ENCODE measurements at places on chromosomes 6 and 20. TPM values are rescaled to one million over a fixed set of nuclear protein-coding genes. Genes with fewer than 3 reads are reported as not detected.

- DNase-seq = no peak
These were observed 807.4 kb upstream of the CITED2 start for GRCh38 chr6:140181876-140182275.

ADA gene
- total RNA-seq = 25.6 TPM

DNA sequence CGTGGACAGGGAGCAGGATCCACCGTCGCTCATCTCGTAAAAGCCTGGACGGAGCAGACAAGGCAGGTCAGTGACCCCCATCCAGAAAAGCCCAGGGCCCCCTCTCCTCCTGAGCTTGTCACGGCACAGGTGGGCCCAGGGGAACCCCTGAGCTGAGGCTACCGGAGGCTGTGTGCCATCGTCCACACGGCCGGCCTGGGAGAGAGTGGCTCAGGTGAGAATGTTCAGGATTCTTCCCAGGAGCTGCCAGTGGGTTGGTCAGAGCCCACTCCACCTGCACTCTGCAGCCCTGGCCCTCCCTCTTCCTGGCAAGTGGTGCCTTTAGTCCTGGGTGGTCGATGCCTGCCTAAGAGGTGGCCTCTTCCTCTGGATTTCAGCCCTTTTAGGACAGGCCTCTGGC lies 9.2 kb downstream of the DACT2 start:
- no peak for DNase-seq

DNA sequence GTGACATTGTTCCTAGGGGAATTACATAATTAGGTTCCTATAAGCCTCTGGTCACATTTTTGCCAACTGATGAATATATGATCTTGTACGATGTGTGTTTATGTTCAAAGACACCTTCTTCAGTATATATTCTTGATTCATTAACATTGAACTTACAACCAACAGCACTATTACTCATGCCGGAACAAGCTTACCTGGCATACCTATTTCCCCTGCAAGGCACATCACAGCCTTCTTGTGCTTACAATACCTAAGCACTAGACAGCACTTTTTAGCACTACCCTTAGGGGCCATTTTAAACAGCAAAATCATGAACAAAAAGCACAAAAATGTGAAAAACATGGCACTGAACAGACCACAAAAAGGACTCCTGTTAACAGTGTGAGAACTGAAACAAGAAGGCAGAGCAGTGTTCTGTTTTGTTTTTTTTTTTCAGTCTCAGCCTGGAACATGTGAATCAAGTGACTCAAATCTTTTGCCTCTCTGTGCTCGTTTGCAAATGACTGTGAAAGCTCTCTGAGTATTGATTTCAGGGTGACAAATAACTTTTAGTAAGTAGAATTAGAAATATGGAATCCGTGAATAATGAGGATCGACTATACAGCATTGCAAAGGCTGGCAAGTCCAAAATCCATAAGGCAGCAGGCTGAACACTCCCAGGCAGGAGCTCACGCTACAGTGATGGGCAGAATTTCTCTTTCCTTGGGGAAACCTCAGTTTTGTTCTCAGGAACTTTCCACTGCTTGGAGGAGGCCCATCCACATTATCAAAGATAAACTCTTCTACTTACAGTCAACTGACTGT lies 102.3 kb upstream of the TSHZ2 start:
- DNase-seq = no peak

- no peak for DNase-seq
These were observed 580.8 kb downstream of the BMP2 start for GRCh38 chr20:7348253-7348652.

DNA sequence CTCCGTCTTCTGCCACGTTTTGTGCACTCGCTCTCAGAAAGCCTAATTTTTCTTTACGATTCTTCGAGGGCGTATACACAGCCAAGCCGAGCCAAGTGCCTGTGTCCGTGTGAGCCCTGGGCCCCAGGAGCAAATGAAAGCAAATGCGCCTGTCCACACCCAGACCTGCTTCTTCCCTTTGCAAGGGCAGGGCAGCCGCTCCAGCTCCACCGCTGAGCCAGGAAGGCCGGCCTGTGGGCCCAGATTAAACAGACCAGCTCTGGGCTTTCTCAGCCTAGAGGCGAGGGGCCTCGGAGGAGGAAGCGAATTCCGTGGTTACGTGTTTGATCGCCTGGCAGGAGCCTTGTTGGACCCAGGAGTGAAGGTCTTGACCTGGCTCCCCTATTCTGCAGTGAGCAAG lies 184.6 kb downstream of the SMOC2 start:
- DNase-seq = no peak

GRCh38 chr6:162974685-162975084 lies 246.9 kb downstream of the PACRG start:
- no peak for DNase-seq

- no peak for DNase-seq
These were observed 41.3 kb downstream of the ADGRF1 start for GRCh38 chr6:47000842-47001241.

- DNase-seq = no peak
These were observed 29.5 kb upstream of the ADGRF1 start for GRCh38 chr6:47071681-47072080.

UST gene
- 0.82 TPM for total RNA-seq

- DNase-seq = no peak
These were observed 224.5 kb downstream of the RFPL4B start for GRCh38 chr6:112571488-112572270.

- no peak for DNase-seq
These were observed 75.5 kb upstream of the TNFAIP3 start for GRCh38 chr6:137791281-137792159.

DNA sequence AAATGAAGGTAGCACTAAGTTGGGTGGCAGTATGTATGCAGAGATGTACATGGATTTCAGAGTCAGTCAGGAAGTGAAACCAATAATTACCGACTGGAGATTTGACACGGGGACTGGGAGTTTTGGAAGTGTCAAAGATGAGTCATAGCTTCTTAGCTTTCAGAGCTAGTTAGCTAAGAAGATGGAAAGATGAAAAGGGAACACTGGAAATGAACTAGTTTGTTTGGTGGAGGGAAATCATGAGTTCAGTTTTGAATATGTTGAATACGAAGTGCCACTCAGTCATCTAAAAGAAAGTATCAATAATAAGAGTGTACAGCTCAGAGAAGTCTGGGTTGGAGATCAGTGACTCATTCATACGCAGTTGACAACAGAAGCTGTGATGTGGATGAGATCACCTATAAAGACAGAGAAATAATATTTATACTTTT lies 7.5 kb downstream of the ESF1 start:
- DNase-seq = no peak

DNA sequence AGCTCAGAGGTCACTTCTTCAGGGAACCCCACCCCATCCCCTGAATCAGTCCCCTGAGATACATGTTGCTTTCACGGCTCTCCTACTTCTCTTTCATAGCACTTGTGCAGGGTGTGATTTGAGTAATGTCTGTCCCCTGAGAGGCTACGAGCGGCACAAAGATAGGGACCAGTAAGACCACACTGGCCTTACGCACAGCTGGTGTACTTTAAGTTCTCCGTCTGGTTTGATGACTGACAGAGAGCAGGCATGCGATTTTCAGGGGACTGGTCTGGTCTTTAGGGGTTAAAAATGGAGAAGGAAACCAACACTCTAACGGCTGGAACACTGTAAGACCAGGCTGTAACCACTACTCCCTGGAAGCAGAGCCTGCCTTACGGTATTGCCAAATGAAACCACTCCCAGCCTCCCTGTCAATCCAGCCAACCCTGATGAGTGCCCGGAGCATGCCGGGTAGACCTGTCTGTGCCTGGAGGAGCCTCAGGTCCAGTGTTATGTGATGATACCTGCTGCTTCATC lies 47.1 kb downstream of the ELMO2 start:
- no peak for DNase-seq

GRCh38 chr6:499617-500016 lies 108.1 kb downstream of the IRF4 start:
- DNase-seq = no peak

GRCh38 chr20:19668418-19668817 lies 89.6 kb upstream of the RIN2 start:
- DNase-seq = no peak

DNA sequence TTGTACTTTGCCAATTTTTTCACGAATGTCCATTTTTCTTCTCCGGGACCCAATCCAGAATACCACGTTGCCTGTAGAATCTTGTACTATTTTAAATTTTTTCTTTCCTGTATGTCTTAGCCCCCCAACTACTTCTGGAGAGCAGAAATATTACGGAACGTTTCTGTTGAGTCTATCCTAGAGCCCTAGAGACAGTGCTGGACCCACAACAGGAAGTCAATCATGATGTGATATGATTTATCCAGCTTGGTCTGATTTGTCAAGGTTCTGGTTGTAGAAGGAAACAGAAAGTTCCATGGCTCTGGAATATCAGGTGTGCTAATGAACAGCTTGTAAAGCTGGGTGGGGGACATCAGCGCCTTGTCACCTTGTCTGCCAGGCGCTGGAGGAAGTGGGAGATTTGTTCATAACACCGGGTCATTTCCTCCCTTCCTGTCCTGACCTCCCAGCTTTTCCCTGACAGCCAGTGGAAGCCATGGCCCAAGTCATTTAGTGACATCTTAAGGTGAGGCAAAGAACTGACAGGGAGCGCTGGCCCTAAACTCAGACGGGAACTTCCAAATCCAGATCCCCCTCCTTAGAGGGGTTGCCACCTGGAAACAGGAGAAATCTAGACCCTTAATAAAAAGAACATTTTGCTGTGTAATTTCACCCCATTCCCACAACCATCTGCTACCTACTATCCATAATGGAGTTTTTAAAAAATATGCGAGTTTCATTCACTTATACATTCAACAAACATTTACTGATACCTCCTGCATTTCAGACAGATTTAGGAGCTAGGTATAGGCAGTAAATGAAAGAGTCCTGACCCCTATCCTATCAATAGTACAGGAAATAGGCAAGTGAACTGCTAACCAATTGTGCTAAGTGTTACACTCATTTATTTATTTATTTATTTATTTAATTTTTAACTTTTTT lies 130.5 kb downstream of the ZFP64 start:
- no peak for DNase-seq

DNA sequence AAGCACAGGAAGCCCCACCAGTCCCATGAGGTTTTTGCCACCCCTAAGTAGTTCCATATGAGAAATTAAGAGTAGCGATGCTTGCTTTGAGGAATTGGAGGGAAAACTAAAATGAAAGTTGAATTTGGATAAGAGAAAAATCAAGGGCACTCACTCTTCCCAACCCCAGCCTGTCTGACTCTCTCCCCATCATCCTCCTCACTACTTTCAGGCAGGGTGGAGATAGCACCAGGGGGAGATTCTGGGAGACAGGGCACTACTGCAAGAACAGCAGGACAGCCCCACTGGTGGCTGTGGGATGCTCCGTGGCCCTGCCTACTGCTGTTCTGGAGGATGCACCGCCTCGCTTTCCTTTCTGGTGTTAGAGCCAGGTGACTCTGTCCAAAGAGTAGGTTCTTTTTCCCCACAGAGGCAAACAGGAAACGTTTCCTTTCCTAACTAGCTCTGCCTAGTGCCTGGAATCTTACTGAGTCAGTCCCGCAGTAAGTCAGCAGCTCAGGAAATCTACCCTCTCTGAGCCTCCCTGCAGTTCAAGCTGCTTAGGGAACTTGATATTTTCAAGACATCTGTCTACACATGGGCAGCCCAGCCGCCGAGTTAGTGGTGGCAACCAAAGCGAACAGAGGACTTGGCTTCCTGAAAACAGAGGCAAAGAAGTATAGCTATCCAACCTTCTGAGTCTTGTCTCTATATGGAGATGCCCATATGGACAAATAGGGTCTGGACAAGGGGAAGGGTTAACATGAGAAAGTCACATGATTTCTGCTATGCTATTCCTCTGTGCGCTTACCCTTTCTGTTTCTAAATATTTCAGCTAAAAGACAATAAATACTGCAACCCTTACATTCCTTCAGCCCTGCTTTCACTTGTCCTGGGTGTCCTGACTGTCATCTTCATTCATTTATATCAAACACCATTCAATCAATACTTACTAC lies 11.4 kb downstream of the HLA-E start:
- peak; percentile 22 for DNase-seq

DNA sequence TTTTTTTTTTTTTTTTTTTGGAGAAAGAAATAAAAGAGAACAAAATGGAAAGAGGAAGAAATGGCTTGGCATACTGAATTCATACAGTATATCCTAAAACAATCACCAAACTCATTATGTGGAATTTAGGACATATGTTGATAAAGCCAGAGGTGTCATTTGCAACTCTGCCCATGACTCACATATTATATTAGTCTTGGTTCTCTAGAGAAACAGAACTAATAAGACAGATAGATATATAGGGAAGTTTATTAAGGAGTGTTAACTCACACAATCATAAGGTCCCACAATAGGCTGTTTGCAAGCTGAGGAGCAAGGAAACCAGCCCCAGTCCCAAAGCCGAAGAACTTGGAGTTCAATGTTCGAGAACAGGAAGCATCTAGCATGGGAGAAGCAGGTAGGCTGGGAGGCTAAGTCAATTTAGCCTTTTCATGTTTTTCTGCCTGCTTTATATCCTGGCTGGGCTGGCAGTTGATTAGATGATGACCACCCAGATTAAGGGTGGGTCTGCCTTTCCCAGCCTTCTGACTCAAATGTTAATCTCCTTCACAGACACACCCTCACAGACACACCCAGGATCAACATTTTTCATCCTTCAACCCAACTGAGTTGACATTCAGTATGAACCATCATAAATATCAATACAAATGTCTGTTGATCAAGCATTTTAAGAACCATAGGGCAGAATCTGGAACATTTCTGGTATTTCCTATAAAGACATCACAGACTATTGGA lies 102.3 kb downstream of the UBE3D start:
- no peak for DNase-seq

GRCh38 chr6:138545621-138545980 lies 46.3 kb upstream of the NHSL1 start:
- no peak for DNase-seq

DNA sequence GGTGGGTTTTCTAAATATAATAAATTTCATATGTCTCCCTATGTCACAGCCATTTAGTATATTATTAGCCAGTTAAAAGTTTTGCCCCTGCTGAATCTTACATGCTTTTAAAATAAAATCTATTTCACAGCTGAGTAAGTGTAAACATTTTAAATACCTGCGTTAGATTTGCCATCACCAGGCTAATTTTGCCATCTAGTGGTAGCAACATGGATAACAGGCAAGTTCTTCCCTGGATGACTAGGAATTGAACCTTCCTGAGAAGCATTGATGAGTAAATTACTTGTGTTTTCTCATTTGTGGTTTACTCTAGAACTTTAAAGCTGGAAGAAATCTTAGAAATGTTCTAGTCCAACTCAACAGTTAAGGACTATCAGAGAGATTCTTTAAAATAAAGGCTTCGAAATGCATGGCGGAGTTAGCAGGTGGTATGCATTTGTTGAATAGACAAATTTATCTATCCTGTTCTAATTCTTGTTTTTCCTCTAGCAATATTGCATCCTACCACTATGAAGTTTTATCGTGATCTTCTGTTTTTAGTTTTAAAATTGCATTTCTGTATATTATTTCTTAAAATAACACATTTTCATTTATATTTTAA lies 2.6 kb downstream of the PRSS35 start:
- DNase-seq = no peak

DNA sequence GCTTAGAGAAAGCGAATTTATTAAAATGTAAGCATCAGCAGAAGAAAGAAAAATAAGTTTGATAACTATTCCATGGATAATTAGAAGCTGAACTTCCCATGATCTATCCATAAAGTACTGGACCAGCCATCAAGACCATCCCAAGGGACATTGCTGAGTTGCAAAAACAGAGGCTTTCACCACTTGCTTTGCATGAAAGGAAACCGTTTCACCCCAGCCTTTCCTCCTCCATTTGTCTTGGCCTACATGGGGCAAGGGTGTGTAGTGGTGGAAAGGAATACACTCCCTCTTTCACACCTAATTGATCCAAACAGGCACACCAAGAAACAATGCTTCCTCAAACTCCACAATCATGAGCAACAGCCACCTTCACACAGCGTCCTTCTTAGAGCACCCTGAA lies 10.4 kb downstream of the HIVEP2 start:
- DNase-seq = no peak

ARFGEF3 gene
- 1.6 TPM for total RNA-seq

GRCh38 chr6:126786262-126786661 lies 332.2 kb upstream of the RSPO3 start:
- DNase-seq = no peak
